ENCODE measurements at places on chromosomes 3 and 15.
A peak's percentile ranks its signal among the peaks of the same experiment; 100 is the strongest.

GRCh38 chr3:20511863-20512505 is 326.0 kb upstream of the SGO1 start:
- DNase-seq, result peak; percentile 79

DNA sequence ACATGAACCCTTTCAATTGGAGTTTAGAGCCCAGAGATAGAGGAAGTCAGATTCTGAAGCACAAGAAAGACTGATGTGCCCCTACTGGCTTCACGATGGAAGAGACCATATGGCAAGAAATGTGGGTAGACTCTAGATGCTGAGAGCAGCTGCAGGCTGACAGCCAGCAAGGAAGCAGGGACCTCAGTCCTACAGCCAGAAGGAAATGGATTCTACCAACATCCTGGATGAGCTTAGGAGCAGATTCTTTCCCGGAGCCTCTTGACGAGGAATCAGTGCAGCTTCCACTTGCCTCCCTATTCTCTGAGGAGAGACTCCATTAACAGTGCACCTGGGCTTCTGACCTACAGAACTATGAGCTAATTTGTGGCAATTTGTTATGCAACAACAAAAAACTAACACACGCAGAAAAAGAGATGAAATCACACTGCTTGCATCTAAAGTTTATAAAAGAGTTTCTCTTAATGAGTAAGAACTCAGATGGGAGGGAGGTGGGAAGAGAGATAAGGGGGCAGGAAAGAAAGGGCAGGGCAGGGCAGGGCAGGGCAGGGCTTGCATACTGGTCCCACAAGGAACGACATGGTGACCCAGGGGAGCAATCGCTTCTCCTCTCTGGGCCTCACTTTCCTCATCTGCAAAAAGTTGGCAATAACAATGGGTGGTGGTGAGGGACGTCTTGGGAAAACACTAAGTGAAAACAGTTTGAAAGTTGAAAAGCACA is 440.9 kb downstream of the FOXP1 start:
- DNase-seq, result no peak

GRCh38 chr15:33132722-33133345 is 61.7 kb downstream of the FMN1 start:
- DNase-seq, result peak; percentile 80

DNA sequence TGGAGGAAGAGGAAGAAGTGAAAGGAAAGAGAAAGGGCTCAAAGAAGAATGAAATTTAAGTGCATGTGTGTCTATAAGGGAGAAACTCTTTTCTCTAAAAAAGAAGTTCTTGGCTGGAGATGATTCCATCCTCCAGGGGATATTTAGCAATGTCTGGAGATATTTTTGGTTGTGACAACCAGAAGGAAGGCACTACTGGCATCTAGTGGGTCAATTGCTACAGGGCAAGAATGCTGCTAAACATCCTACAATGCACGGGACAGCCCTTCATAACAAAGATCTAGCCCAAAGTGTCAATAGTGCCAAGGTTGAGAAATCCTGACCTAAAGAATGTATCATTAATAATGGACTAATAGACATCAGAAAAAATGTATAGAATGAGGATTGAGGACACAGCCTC is 57.4 kb upstream of the ST3GAL6 start:
- DNase-seq, result no peak

GRCh38 chr3:140292170-140292569 is 357.2 kb downstream of the CLSTN2 start:
- DNase-seq, result peak; percentile 63

- DNase-seq, result no peak
Measured at GRCh38 chr15:40844696-40845030, 815 bp downstream of the SPINT1 start.

GRCh38 chr3:72768936-72769335 is 79.3 kb downstream of the SHQ1 start:
- no peak for DNase-seq

DNA sequence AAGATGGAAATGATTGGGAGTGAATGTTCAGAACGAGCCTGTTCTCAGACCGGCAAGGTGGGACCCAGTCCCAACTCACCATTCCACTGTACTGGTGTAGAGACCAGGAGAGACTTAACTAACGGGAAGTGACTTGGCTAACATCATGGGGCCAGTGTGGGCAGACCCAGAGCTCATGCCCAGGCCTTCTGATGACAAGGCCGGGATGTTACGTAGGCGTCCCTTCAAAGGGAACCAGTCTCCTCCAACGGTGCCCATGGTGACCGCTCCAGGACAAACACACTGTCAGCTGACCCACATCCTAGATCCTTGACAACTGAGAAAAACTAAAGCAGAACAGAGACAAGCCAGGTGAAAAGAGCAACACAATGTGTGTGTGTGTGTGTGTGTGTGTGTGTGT is 128.4 kb upstream of the HACD2 start:
- no peak for DNase-seq

DNA sequence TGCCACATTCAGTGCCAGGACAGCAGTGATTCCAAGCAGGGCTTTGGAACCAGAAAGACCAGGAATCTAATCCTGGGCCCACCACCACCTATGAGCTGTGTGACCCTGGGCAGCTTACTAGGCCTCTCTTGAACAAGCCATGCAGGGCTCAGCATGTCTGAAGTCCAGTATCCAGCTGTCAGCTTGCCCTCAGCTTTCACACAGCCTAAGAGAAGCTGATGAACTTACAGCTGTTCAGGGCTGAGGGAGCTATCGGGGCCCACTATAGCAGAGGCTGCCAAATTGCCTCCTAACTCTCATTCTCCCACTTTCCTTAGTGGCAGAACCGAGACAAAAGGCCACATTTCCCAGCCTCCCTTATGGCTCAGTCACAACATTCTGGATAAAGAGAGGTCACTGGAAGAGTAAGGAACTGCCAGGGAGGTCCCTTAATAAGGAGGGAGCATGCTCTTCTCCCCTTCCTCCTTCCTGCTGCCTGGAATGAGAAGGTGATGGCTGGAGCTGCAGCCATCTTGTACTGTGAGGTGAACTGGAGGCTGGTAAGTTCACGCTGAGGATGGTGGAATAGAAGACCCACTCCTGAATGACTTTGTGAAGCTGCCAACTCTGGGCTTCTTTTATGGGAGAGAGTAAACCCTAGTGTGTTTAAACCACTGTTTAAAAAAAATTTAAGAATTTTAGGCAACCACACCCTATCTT is 34.5 kb downstream of the FEM1B start:
- no peak for DNase-seq

DNA sequence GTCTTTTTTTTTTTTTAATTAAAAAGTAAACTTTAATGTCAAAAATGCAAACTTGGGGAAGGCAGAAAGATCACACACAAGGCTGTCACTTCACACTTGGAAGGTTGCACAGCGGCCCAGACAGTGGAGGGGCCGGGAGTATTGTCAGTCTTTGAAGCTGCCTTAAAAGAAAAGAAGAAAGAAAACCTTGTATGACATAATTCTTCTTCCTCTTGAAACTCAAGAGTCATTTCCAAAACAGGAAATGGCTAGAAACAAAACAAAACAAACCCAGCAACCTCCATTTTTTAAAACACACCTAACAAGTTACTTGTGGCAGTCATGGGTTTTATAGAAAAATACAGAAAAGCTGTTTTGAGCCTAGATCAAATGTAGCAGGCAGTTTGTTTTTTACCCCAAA is 68.1 kb upstream of the MAGI1 start:
- no peak for DNase-seq

GRCh38 chr3:73143821-73144237 is 82.4 kb downstream of the EBLN2 start:
- peak; percentile 77 for DNase-seq

DNA sequence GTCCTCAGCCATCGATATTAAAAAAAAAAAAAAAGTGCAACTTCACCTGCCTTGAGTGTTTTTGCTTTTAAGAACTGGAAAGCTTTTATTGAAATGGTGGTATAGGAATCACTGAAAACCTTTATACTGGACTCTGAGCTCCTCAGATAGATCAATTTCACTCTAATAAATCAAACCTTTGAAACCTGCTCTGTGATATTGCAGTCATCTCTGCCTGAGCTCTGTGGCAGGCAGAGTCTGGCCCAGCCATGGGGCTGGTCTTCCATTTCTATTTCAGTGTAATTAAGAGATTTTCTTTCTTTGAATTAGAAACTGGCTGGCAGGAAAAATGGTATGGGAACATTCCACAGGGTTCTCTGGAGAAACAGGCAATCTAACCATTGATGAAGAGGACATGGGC is 762.5 kb downstream of the AGBL1 start:
- no peak for DNase-seq

DNA sequence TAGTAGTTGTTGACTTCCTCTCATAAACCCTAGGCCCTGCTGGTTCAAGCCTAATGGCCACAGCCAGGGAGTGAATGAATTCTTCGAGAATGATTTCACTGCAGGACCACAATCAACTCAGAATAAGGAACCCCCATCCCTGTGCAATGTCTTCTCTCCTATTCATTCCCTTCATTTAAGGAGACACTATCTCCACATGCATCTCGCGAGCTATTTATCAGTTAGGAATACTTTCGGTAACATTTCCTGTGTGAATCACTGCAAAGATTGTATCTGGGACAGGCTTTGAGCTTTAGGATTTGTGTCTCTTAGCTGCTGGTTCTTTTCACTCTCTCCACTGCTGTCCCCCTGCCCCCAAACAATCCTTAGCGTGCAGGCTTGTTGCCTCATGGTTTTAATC is 94.4 kb downstream of the MYLK start:
- DNase-seq, result peak; percentile 96

DNA sequence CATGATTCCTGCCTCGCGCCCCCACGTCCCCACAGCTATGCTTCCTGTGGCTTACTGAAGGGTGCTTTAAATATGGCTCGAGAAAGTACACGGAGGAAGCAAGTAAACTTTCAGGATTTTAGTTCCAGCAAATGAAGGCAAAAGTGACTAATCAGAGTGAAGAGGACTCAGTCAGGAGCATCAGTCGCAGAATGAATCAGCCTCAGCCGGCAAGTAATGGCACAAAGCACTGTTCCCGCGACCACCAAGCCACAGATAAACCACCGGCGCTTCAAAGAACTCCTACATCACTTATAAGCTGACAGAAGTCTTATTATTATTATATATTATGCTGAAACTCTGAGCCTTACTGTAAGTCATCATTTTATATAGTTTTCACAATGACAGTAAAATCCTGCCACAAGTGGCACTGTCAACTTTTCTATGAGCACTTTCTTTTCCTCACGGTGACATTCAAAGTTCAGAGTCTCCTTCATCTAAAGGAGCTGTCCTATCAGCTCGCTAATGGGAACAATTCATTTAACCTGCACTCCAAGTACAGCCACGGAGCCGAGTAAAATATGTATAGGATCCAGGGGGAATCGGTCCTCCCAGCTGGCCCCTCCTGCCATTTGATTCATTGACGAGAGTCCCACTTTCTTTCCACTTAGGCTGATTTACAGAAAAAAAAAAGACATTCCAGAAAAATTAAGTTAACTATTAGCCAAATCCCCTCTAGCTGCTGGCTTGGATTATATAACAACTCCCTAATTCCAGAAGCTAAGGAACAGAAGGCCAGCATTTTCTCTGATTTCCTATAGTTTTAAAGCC is 217.0 kb upstream of the ICE2 start:
- peak; percentile 48 for DNase-seq

GRCh38 chr3:30353711-30354467 is 252.5 kb upstream of the TGFBR2 start:
- no peak for DNase-seq

GRCh38 chr15:85335193-85335942 is 45.0 kb upstream of the AKAP13 start:
- no peak for DNase-seq

DNA sequence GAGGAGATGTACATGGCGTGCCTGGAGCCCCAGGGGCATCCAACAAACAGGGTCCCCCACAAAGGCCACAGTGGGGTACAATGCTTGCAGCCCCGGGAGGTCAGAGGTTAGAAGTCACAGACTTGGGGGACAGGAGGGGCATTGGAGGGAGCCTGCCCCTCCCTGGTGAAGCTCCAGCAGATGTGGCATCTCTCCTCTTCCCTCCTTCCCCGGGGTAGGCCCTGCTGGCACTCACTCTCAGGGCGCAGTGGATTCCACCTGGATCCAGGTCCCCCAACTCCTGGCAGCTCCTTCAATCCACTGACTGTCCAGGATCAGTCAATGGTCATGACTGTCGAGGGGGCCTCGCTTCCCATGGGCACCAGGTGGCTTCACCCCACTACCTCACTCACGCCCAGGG is 32.2 kb downstream of the RGMA start:
- DNase-seq, result no peak

DNA sequence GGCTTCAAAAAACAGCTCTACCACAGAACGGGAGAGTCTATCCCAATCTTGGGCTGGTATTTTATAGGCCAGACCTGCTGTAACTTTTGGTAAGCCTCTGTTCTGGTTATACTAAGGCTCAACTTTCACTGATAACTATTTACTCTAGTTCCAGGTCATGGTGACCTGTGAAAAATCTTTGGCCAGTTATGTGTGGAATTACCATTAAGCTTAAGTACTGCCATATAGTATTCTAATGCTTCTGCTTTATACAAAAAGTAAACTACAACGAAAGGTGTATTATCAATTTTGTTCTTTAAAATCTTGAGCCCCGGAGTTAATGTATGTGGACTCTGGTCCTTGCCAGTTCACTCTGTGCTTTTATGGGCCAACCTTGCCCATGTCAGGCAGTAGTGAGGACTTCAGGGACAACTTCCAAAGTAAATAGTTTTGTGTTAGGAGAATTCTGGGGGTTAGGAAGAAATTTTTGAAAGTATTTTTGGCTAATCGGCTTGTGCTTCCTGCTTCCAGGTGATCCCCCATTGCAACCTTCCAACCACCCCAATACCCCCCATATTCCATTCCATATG is 6.4 kb downstream of the SIAH2 start:
- no peak for DNase-seq

GRCh38 chr3:100008081-100008698 is 106.1 kb downstream of the FILIP1L start:
- DNase-seq, result no peak

GRCh38 chr3:149512073-149512782 is 37.7 kb downstream of the TM4SF4 start:
- DNase-seq, result peak; percentile 66

GRCh38 chr3:61669668-61670299 is 108.4 kb downstream of the PTPRG start:
- DNase-seq, result no peak

DNA sequence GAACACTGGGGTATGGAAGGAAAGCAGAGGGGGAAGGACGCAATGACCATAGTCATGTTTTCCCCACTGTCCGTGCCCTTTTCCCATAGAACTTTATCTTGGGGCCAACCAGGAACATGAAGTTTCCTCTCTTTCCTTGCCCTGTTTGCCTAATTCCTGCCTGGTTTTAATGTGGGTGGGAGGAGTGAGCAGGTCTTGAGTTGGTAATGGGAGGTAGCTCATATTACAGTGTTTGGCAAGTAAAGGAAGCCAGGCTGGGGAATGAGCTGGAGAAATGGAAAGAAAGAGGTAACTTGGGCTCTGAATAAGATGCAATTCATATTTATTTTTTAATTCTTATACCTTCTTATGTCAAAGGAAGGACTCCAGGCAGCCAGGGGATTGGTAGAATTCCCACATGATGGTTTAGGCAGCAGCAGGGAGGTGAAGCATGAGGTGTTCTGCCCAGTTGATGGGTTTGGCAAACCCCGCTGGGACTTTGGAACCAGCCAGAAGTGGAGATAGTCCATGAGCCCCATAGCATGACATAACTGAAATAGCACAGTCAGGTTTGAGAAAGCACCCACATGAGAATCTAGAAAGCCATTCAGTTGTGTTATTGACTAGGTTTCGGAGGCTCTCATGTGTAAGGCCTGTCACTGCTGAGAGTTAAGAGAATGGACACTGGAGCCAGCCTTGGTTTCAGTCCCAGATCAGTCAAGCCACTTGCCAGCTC is 60.0 kb downstream of the CCK start:
- DNase-seq, result no peak

GRCh38 chr3:179512378-179512777 is 50.3 kb upstream of the ACTL6A start:
- no peak for DNase-seq

GRCh38 chr3:62318752-62319569 is 54.4 kb downstream of the FEZF2 start:
- peak; percentile 87 for DNase-seq

- peak; percentile 44 for DNase-seq
Measured at GRCh38 chr15:95603802-95604201, 726.7 kb upstream of the NR2F2 start.

Measured in fibroblast of upper back skin (primary cell).